ENCODE measurements at places on chromosomes 1 and 21.

GRCh38 chr1:95340061-95340460 lies 106.1 kb downstream of the RWDD3 start:
- no peak for DNase-seq

DNA sequence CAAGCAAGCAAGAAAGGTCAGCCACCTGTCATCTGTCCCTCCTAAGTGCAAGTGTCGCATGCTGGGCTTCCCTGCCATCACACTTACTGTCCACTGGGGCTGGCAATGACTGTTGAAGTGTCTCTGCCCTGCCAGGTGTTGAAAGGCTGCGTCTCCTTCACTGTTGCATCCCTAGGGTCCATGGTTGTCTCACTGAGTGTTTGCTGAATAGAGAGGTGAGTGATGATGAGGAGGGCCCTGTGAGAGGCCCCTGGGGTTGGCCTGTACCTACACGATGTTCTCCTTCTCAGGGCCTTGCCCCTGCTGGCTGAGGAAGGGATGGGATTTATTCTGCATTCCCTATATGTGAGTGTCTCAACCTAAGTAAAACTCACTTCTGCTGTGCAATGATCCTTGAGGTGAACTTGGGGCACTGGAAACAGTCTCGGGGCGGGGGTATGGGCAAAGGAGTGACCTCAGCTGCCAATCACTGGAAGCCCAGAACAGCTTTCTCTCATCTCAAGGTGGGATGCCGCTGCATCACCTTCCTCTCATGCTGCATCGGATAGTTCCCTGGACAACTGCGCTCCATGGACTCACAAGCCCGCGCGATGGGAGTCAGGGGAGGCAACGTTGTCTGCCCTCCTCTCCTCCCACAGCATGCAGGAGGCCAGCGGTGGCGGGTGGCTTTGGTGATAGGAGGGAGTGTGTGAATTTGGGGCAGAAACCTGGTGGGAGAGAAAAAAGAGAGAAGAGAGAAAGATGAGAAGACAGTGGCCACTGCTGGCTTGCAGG lies 35.8 kb upstream of the SOX13 start:
- no peak for DNase-seq

- DNase-seq, result no peak
Observed at GRCh38 chr21:32302560-32302959, 3.9 kb downstream of the MRAP start.

DNA sequence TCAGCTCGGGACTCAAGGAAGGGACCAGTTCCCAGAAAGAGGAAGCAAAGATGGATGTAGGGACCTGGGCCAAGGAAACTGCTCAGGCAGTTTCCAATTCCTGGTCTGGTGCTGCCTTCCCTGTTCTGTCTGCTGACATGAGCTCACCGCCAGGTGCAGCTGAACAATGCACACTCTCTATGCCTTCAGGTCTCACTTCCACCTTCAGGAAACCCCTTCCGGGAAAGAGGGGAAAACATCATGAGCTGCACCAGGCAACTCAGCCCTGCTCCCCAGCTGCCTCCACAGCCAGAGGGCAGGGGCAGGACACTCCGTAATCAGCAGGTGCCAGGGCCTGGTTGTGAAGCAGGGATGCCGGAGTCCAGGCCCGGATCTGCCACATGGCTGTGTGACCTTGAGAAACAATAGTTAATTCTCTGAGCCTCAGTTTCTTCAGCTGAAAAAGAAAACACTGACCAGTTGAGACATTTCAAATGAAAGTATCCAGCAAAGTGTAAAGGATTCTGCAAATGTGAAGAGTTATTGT lies 27.8 kb downstream of the SMIM12 start:
- no peak for DNase-seq

GRCh38 chr1:78184460-78185072 lies 138.8 kb downstream of the GIPC2 start:
- DNase-seq, result no peak
